Glomerular endothelial cell (primary cell): ENCODE measurements at places on chromosomes 5 and 9. TPM values are rescaled to one million over a fixed set of nuclear protein-coding genes. Genes with fewer than 3 reads are reported as not detected.

The RETREG1 gene
- total RNA-seq: 3.0 TPM in 1 of 2 replicates, not detected in the other

The ATP10B gene
- total RNA-seq: under 0.01 TPM in 1 of 2 replicates, not detected in the other

The CCDC171 gene
- 0.58 TPM in 2 replicates for total RNA-seq

The CMYA5 gene
- total RNA-seq: under 0.01 and 0.06 TPM in 2 replicates

The ABLIM3 gene
- 57.9 and 60.4 TPM in 2 replicates for total RNA-seq
